A172 (cell line): ENCODE measurements at places on chromosomes 4 and X.

GRCh38 chrX:116290359-116290758 is 119.8 kb downstream of the AGTR2 start:
- DNase-seq, result no peak

DNA sequence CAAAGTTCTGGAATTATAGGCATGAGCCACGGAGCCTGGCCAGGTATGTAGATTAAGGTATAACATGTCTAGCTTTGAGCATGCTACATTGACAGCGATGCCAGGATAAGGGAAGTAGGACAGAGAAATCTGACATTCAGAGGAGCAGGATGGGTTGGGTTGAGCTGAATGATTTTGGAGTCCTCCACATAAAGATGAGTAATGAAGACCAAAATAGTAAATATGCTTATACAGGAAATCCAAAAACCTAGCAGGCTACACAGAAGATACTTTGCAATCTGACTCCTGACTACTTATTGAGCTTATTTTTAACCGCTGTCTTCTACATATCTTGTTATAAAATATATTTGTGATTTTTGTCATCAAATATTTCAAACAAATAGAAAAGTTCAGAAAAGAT is 69.7 kb downstream of the PDGFC start:
- DNase-seq, result no peak

DNA sequence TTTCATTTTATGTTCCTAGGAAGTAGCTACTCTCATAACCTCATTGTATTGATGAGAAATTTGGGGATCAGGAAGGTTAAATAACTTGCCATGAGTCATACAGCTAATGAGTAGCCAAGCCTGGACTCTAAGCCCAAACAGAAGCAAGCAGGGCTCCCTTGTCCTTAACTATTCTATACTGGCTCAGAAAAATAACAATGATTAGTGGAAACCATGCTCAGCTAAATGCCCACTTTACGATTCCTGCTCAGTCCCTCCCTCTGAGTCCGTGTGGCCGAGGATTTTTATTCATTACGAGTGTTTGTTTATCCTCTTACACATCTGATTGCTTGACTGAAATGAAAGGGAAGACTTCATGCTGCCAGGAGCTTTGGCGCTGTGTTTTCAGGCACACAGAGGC is 100.9 kb downstream of the SLC34A2 start:
- DNase-seq, result no peak

GRCh38 chrX:107107459-107107858 is 11.2 kb downstream of the RBM41 start:
- no peak for DNase-seq

GRCh38 chr4:176579226-176579625 is 213.5 kb downstream of the VEGFC start:
- no peak for DNase-seq

GRCh38 chrX:69107231-69107739 is 58.0 kb downstream of the PJA1 start:
- DNase-seq, result no peak

- DNase-seq, result no peak
Observed at GRCh38 chrX:101393530-101394305, 2.9 kb downstream of the RPL36A start.

DNA sequence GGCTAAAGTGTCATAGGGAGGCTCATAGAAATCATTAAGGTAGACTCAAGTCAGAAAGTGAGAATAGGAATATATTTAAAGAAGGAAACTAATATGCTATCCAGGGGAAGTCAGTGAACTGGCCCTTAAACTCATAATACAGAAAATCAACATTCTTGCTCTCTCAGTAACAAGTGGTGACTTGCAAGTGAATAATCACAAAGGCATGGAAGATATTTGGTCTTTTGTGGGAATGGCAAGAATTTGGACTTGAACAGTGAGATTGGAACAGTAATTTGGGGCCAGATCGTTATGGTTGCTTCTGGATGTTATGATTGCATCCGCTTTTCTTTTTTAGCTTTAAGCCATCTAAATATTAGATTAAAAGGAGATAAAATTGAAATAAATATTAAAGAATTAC is 103.8 kb downstream of the TBC1D19 start:
- DNase-seq, result peak; percentile 47

GRCh38 chrX:145213504-145213903 is 33.8 kb upstream of the SPANXN1 start:
- peak; percentile 44 for DNase-seq

DNA sequence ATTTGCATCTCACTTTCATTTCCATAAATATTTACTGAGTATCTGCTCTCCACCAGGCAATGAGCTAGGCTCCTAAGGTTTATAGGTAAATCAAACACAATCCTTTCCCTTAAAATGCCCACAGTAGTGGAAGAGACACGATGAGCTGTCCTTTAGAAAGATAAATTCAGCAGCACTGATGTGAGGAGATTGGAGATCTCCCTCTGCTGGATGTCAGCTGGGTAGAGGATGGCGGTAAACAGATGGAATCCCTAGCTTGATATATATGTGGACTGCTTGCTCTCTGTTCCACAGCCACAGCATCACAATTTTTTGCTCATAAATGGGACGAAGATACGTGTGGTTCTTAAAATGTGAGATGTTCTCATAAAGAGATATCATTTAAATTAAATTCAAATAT is 216.4 kb upstream of the RASGEF1B start:
- DNase-seq, result no peak

GRCh38 chr4:182062936-182063335 is 180.3 kb upstream of the TENM3 start:
- peak; percentile 76 for DNase-seq

DNA sequence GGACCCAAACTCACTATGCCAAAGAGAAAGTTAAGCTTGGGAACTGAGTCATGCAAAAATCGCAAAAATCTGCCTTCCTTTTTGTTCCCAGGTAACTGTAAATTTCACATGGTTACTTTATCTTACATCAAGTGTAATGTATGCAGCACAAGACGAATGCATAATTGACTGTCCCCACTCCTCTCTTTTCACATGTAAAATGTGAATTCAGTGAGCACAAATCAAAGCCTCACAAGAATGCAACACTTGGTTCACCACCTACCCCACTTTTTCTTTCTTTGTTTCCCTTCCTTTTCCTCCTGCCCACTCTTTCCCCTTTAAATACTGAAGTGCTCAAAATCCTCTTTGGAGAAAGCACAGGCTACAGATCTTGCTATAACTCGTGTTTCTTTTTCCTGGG is 53.2 kb downstream of the MAGED4B start:
- DNase-seq, result no peak

DNA sequence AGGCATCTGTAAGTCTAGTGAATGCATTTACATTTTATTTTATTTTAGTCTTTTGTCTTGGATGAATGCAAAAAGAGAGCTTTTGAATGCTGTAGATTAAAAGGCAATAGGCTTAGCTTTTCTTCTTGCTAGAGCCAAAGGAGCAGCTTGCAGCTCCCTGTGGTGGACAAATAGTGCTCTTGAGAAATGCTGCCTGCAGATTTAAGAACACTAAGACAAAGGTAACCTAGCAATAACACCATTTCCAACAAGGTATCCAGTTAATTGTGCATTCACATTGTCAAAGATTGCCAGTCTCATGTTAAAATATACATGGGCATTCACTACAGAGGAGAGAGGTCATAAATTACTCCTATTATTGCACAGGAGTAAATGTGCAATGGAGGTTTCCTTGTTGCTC is 859.2 kb upstream of the PRKX start:
- no peak for DNase-seq

GRCh38 chr4:48379587-48380180 is 38.4 kb downstream of the SLAIN2 start:
- no peak for DNase-seq

- DNase-seq, result no peak
Observed at GRCh38 chrX:106168107-106168506, at the start of gene PWWP3B. Gene PWWP3B (plus strand): TSS chrX:106168305. CDS start chrX:106205433, 37,128 bp downstream.

- DNase-seq, result no peak
Observed at GRCh38 chr4:135098061-135098460, 896.5 kb upstream of the PABPC4L start.

GRCh38 chr4:112552668-112553067 is 36.7 kb upstream of the NEUROG2 start:
- peak; percentile 2 for DNase-seq

GRCh38 chr4:7196288-7196651 is 3.9 kb downstream of the SORCS2 start:
- no peak for DNase-seq

DNA sequence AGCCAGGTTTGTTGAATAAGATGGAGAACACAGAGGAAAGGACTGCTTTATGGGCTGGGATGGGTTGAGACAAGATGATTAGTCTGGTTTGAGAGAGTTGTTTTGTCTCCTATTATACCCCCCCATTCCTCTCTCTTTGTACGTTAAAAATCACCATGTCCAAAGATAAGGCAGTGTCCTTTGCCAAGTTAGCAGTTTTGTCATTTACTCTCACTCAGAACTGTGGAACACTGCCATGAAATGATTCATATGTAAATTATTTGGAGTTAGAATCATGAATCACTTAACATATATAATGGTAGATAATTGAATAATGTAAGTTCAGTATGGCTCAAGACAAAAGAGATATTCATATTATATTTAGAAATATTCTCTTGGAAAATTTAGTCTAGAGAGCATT is 151.3 kb downstream of the DCLK2 start:
- DNase-seq, result peak; percentile 85

GRCh38 chr4:112219826-112220366 is 11.7 kb upstream of the AP1AR start:
- DNase-seq, result no peak

GRCh38 chr4:120055162-120055561 is 11.5 kb downstream of the MAD2L1 start:
- DNase-seq, result no peak

GRCh38 chr4:146336410-146336807 is 122.1 kb downstream of the REELD1 start:
- DNase-seq, result no peak

DNA sequence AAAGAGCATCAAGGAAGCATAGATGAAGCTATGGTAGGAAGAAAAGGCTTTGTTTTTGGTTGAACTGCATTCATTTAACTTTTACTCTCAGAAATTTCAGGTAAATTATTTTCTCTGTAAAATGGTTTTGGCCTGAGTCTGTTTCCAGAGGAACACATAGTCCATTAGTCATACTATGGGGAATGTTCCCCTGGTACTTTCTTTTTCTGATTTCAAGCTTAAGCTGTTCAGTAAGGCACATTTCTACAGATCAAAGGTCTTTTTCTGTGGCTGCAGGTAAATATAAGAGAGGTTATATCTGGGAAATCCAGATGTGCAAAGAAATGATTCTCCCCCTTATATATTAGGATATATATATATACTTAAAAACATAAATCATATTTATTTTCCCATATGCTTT is 1744.4 kb upstream of the ADGRL3 start:
- DNase-seq, result no peak

DNA sequence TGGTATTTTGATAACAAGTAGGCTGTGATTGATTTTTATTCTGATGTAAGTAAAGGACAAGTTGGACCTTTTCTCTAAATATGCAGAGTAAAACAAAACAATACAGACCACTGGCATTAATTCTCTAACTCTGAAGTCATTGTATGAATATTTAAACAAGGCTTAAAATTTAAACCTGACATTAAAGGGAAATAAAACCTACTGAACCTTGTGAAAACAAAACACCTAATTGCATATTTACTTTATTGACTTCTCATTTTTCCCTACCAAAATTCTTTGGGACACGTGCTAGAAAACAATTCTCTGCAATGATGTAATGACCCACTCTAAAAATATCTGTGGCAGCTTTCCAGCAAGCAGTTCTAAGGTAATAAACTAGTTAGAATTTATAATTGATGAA is 369.7 kb upstream of the TRAM1L1 start:
- no peak for DNase-seq

- DNase-seq, result no peak
Observed at GRCh38 chr4:7238300-7238960, 46.1 kb downstream of the SORCS2 start.

GRCh38 chrX:139766545-139766983 is 58.6 kb upstream of the MCF2 start:
- DNase-seq, result no peak

DNA sequence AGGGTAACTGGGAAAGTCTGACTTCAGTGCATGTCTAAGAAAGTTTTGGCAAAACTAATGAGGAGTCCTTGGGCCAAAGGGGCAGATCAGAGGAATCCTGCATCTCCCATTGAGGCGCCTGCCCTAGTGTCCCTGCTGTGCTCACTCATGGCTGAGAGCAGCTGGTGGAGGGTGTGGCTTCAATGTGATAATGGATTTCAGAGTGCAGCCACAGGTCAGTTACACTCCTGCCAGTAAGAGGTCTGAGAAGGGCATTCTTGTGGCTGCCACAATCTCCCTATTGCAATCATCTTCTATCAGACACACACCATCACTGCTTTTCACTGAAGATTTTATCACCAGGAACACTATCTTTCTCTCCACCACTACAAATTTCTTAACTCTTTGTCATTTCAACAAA is 457.1 kb downstream of the MID1IP1 start:
- DNase-seq, result peak; percentile 55

GRCh38 chr4:100988876-100989275 is 358.4 kb downstream of the PPP3CA start:
- DNase-seq, result no peak

- no peak for DNase-seq
Observed at GRCh38 chrX:148763896-148764295, 263.5 kb downstream of the AFF2 start.

DNA sequence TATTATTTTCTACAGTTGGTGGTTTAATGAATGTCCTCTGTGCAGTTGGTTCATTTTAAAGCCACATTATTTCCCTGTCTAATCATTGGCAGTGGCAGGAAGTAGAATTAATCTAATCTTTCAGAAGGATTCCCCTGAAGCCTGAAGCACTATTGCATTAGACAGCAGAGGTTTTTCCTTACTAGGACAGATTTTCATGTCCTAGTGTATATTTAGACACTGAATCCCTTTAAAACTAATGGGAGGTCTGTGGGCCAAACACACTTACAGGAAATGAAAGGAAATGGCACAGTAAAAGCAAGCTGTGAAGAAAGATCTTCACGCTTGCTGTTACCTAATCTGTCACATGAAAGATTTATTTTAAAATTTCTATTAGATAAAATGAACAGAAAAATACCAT is 165.2 kb downstream of the SLC39A8 start:
- no peak for DNase-seq

GRCh38 chr4:26386386-26386785 is 65.6 kb downstream of the RBPJ start:
- no peak for DNase-seq

DNA sequence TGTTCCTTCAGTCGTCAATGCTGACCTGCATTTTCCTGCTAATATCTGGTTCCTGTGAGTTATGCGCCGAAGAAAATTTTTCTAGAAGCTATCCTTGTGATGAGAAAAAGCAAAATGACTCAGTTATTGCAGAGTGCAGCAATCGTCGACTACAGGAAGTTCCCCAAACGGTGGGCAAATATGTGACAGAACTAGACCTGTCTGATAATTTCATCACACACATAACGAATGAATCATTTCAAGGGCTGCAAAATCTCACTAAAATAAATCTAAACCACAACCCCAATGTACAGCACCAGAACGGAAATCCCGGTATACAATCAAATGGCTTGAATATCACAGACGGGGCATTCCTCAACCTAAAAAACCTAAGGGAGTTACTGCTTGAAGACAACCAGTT is 12.6 kb downstream of the TLR8 start:
- no peak for DNase-seq

- DNase-seq, result no peak
Observed at GRCh38 chr4:82645936-82646565, 84.3 kb upstream of the TMEM150C start.
